ENCODE measurements at places on chromosomes 2 and 18.
A peak's percentile ranks its signal among the peaks of the same experiment; 100 is the strongest.

DNA sequence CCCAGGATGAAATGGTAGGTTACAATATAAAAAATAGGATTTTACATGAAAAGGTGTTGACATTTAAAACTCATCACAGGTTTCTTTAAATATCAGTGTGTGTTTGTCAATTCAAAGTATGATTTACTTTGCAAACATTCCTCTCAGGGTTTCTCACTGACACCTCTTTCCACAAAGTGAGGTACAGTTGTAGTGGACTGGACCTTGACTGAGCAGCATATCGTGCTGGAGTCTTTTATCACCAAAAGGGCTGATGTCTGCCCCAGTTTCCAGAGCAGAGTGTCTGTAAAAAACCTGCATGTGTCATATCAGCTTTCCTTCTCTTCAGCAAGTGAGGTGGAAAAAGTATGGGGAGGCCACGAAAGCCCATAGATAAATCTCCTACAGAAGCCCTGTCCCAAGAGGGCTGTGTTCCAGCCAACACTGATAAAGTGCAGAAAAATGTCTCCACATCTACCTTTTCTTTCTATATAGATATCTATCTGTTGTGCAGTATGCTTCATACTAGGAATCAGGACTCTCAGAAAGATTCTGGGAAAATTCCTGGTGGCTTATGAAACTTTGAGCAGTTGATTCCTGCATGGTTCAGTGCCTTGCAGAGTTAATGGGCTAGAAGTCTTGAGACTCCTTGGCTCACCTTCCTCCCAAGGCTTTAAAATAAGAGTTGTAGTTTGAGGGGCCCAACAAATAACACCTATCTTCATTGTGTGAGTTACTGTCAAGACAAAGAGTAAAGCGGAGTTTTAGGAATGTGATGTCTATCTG, 6.9 kb downstream of the ACYP2 start:
- DNase-seq, result no peak

DNA sequence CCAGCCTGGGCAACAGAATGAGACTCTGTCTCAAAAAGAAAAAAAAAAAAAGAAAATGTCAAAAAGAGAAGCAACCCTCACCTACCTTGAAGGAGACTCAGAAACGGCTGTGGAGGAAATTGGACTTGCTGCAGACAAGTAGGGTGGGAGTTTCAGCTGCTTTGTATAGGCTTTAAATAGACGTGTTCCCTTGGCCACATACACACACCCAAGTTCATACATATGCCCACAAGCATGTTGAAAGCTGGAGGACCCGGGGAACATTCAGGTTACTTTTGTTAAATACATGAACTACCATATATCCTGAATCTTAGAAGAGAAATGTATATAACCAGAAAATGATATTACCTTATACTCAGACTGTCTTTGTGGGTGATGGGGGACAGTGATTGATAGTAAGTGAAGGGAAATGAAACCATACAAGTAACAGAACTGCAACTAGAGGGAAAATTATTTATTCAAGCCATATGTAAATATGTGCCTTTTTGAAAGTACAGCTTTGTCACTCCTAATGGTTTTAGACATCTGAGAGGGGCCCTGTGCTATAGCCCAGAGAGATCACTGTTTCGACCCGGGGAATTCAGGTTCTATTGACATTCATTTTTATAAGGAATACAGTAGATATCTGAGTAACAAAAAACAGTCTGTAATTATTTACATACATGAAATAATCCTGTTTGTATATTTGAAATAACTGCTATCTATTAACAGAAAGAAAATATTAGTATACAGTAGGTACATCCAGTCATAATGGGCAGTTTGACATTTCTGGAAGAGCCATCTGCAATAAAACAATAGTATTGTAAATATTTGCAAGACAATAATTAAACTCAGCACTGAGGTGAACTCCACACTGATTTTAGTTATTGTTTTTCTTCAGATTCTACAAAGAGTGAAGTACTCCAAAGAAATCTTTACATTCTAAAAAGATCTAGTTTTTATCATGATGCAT, 48.0 kb upstream of the TGIF1 start:
- DNase-seq, result no peak

- DNase-seq, result no peak
Observed at GRCh38 chr18:33844232-33844631, 266.2 kb downstream of the ASXL3 start.

- no peak for DNase-seq
Observed at GRCh38 chr2:222851956-222852617, 8.7 kb upstream of the ACSL3 start.

GRCh38 chr18:49685231-49685942, 123.5 kb downstream of the LIPG start:
- DNase-seq, result no peak

- DNase-seq, result no peak
Observed at GRCh38 chr2:160392201-160392600, 101.4 kb downstream of the RBMS1 start.

- no peak for DNase-seq
Observed at GRCh38 chr2:34656632-34657031, 1057.5 kb upstream of the FAM98A start.

DNA sequence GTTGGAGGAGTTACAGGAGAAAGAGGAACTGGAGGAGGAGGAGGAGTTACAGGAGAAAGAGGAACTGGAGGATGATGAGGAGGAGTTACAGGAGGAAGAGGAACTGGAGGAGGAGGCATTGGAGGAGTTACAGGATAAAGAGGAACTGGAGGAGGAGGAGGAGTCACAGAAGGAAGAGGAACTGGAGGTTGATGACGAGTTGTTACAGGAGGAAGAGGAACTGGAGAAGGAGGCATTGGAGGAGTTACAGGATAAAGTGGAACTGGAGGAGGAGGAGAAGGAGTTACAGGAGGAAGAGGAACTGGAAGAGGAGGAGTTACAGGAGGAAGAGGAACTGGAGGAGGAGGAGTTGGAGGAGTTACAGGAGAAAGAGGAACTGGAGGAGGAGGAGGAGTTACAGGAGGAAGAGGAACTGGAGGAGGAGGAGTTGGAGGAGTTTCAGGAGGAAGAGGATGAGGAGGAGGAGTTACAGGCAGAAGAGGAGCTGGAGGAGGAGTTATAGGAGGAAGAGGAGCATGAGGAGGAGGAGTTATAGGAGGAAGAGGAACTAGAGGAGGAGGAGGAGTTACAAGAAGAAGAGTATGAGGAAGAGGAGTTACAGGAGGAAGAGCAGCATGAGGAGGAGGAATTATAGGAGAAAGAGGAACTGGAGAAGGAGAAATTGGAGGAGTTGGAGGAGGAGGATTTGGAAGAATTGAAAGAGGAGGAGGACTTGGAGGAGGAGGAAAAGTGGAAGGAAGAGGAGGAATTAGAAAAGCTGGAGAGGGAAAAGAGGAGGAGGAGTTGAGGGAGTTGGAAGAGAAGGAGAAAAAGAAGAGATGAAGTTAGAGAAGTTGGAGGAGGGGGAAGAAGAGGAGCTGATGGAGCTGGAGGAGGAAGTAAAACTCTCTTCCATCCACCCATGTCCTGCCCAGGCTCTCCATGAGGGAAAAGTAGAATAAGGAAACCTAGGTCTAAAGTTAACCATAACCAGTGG, 37.2 kb downstream of the CLASP1 start:
- no peak for DNase-seq

DNA sequence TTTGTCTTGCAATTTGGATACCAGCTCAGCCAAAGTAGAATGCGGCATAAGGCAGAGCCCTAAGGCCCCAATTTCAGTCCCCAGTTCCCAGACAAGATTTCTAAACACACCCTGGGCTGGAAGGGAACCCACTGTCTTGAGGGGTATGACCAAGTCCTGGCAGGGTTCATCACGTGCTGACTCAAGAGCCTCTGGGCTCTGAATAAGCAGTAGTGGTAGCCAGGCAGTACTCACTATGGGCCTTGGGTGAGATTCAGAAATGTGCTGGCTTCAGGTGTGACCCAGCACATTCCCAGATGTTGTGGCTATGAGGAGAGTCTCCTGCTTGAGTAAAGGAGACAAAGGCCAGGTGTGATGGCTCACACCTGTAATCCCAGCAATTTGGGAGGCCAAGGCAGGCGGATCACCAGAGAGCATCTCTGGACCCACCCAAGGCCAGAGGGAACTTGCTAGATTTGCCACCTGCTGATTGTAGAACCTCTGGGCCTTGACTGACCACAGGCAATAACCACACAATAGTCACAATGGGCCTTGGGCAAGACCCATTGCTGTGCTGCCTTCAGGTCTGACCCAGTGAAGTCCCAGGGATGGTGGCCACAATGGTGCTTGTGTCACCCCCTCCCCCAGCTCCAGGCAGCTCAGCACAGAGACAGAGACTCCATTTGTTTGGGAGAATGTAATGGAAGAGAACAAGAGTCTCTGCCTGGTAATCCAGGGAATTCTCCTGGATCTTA, 74.9 kb downstream of the ATL2 start:
- no peak for DNase-seq

GRCh38 chr2:74481961-74482800, 617 bp downstream of the CCDC142 start:
- DNase-seq, result peak; percentile 55

DNA sequence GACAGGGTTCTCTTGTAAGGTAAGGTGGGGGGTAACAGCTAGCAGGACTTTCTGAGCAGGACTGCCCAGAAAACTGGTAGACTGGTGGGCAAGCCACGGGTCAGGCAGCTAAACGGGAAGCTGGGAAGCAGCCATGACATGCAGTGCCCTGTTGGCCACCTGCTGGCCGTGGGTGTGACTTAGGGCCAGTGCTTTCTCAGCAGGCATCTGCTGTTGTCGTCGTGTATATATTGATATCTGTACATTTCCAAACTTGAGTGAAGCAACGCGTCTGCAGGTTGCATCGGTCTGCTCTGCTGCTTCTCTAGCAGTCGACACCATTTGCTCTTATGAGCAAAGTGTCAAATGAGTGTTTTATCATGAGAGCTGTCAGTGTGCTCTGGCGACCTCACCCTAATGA, 31.0 kb downstream of the COA5 start:
- DNase-seq, result no peak

DNA sequence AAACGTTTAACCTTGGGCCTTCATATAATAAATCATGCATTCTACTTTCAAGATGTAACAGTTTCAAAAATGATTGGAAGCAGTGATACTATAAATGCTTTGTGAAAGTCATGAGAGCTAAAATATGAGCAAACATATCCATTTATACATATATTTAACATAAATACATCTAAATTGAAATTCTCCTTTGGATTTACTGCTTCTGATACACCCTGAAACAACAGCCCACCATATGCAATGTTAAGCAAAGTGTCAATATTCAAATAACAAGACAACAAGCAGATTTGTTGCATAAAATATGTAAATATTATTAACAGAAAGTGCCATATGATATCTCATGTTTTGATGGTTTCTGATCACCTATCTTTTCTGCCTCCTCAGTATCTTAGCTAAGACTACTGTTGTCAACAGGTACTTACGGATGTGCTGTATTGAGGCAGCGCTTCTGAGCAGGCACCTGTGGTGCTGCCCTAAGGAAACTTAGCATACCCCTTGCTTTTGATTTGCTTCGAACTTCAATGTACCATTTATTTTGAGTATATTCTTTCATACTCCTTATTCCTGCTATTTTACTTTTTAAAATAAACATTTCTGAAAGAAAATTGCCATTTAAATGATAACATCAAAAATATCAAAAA, 6.1 kb downstream of the FIGN start:
- DNase-seq, result no peak

DNA sequence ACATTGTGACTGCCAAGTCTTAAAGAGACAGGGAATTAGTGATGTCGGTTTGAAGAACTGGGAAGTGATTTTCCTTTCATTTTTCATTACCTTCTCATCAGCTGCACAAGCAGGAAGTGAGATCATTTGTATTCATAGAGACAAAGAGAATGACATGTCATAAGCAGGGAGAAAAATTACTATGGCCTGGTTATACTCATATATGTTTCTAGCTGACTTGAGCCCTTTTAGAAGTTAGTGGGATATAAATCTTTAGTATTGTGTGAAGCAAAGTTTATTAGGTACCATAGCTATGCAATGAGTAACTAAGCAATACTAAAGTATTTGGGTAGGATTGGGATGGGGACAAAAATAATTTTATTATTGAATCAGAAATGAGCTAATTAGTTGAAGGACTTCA, 284.1 kb downstream of the PID1 start:
- DNase-seq, result no peak

GRCh38 chr18:77749089-77749488, 499.4 kb downstream of the GALR1 start:
- DNase-seq, result no peak

- DNase-seq, result no peak
Observed at GRCh38 chr2:25311865-25312575, 29.7 kb downstream of the DNMT3A start.

DNA sequence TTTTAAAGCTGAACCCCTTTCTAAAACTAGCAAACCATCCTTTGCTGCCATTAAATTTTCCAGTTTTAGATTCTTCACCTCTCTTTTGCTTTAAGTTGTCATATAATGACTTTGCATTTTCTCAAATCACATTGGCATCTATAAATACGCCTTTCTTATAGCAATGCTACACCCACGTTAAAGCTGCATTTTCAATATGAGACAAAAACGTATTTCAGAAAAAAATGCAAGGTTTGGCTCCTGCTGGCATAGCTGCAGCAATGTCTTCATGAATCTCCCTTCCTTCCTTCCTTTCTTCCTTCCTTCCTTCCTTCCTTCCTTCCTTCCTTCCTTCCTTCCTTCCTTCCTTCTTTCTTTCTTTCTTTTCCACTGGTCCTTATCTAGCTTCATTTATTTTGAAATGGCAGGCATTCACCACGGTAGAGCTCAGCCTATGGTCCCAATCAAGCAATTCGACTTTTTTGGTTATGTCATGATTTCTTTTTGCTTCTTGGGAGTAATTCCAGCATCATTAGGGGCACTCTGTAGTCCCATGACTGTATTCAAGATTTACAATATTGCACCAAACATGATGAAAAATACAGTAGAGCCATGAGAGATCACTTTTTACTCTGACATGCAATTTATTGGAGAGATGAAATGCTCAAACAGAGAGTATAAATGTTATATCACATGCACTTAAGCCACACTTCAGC, 8.8 kb upstream of the UGT1A10 start:
- no peak for DNase-seq

DNA sequence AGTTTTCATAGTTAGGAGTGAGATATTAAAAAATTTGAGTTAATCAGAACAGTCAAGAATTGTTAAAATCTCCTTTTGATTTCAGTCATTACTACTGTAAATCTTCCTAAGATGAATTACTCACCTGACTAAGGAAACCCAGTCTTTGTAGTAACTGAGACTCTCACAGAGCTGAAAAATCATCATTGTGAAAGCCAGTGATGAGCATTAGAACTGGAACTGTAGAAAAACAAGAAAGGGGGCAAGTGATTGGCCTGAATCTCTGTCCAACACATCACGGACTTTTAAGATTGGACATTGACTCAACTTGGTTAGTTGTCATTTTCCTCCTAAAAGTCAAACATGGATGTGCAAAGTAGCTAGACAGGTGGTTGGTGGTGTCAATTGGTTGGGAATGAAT, 21.9 kb downstream of the SETBP1 start:
- no peak for DNase-seq

- DNase-seq, result no peak
Observed at GRCh38 chr2:152173831-152174230, 1.7 kb downstream of the STAM2 start.

DNA sequence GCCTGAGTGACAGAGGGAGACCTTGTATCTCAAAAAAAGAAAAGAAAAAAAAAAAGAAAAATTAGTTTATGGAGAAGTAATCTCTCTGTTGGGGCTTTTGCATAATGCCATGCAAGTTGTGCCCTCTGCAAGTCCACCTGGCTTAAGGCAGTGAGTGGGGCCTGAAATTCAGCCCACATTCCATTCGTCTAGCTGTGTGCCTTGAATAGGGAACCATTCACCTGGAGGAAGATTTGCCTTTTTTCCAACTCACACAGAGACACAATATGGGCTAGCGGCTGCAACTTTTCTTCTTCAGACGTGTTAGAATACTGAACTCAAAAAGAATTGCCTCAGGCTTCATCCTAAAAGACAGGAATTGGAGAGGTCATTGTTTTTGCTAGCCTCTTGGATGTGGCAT, 160.0 kb upstream of the STON1 start:
- DNase-seq, result no peak

- DNase-seq, result no peak
Observed at GRCh38 chr2:1115843-1116539, 165.3 kb downstream of the SNTG2 start.
